ENCODE measurements at places on chromosomes 5 and 9.

GRCh38 chr5:60026161-60026560 is 132.6 kb upstream of the PDE4D start:
- DNase-seq: no peak

DNA sequence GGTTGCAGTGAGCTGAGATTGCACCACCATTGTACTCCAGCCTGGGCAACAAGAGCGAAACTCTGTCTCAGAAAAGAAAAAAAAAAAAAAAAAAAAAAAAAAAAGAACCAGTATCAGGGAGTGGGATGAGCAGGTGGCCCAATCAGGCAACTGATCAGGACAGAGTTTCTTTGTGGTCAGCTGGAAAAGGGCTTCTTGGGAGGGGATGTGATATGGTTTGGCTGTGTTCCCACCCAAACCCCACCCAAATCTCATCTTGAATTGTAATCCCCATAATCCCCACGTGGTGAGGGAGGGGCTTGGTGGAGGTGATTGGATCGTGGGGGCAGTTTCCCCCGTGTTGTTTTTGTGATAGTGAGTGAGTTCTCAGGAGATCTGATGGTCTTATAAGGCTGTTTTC is 4.7 kb upstream of the GCNT1 start:
- no peak for DNase-seq

DNA sequence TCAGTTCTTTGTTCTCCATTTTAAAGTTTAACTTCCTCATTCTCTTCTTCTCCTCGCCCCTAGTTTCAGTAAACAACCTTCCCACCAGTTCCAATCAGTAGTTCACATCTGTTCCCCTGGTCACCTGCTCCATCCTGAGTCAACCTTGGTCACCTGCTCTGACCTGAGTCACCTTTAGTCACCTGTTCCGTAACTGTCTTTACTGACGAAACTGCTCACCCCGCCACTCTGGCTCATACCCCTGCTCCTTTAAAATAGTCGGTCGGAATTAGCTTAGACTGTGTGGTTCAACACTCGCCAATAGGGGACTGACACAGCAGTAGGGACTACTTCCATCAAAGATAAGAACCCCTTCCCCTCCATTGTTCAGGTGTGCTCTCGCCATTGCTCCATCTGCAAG is 76.3 kb upstream of the GPBP1 start:
- no peak for DNase-seq

- no peak for DNase-seq
Measured at GRCh38 chr5:112635771-112636731, 101.6 kb upstream of the APC start.

DNA sequence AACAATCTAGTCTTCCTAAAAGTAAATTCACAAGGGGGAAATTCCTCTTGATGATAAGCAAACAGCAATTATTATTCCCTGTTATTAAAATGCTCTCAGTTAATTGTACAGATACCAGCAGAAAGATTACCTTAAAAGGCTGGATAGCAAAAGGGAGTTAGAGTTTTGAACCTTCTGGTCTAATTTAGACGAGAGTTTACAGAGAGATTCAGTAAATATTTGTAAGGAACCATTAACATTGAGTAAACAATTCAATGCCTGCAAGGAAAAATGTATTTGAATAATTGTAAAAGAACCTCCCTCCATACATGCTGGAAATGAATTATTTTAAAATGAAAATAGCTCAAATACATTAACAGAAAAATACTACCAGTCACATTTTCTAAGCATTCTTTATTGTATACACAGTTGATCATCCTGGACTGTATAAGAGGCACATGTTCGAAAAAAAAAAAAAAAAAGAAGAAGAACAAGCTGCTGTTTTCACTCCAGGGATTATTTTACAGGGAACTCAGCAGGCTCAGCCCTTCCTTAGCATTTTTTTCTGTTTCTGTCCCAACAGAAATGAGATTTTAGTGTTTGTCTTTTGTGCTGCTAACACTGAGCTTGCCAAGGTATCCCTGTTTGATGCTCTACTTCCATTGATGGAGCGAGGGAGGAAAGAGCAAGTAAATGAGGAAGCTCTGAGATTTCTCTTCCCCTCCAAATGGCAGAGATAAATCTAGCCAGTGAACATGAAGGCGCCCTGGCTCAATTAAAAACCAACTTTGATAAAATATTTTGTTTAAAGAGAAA is 141.1 kb downstream of the ENC1 start:
- DNase-seq: no peak

- DNase-seq: no peak
Measured at GRCh38 chr9:98897745-98898144, 46.0 kb upstream of the COL15A1 start.

GRCh38 chr5:139878093-139878492 is 82.5 kb downstream of the PSD2 start:
- DNase-seq: no peak

Measured in left ventricle myocardium inferior (tissue), 1 donor.